Activated gamma-delta T cell treated with anti-CD3 and anti-CD28 coated beads, Interleukin-2, amount 50 U/mL, for 16 hours (primary cell): ENCODE measurements at places on chromosomes 4 and X.

DNA sequence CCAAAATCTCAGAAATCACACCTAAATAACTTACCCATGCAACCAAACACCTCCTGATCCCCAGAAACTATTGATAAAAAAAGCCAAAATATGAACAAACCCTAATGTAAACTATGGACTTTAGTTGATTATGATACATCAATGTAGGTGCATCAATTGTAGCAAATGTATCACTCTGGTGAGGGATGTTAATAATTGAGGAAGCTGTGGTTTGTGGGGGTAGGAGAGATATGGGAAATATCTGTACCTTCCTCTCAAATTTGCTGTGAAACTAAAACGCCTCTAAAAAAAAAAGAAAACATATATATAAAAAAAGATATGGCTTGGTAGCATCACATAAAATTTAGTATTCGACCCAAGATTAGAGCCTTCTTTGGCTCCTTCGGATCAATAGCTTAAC is 144.3 kb upstream of the CPEB2 start:
- no peak for DNase-seq

DNA sequence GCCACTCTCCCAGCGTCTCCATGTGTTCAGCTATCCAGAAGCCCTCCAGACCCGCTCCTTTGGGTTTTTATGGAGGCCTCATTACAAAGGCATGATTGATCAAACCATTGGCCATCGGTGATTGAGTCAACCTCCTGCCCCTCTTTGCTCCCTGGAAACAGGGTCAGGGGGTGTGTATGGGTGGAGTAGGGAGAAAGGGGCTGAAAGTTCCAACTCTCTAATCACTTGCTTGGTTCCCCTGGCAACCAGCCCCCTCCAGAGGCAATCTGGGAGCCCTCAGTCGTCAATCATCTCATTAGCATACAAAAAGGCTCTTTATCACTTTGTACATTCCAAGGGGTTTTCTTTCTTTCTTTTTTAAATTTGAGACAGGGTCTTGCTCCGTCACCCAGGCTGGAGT is 2.3 kb downstream of the TRIM2 start:
- no peak for DNase-seq

DNA sequence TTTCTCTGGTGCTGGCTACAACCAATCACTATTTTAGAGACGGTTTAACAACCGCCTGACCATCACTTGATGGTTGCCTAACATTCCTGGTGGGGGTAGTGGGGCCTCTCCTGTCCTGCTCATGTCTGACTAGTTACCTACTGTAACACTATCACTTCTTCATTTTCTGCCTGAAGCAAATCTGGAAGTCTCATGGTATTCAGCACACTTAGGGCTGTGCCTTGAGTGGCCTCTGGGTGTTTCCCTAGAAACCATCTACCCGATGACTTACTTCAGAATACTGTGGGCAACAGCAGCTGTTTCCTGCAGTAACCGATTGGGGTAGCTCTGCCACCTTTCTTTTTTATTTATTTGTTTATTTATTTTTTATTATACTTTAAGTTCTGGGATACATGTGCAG is 880.1 kb upstream of the INTU start:
- no peak for DNase-seq

- DNase-seq = no peak
Measured at GRCh38 chr4:80009806-80010205, 63.2 kb downstream of the ANTXR2 start.

DNA sequence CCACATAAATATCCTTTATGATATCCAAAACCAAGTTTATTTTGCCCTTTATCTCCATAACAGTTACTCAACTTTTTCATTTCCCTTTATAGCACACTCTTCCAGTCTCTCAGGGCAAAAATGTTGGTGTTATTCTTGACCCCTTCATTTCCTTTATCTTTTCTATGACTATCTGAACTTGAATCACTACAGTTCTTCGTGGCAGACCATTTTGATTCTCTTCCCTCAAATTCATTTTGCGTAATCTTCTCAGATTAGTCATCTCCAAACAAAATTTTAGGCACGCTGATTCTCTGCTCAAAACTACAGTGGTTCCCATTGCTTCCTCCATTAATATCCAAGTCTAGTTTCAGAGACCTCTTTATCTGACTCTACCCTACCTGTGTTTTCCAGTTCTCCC is 26.1 kb downstream of the RUFY3 start:
- no peak for DNase-seq

DNA sequence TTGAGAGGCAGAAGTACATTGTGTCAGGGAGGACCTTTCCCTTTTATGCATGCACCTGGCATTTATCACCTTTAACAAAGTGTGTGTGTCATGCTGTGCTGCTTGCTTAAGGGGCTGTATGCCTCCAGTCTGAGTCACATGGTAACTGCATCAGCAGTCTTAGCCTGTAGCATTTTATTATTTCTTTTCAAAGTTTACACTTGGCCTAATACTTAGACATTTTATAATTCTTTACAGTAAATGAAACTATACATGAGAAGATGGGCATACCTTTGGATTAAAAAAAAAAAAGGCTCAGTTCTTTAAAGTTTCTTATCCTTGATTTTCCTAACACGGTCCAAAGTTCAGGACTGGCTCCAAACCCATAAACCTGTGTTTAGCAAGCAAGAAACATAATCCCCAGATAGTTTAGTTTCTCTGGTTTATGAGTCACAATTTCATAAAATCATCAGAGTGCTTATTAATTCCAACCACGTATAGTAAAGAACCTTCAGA is 14.6 kb downstream of the NPNT start:
- DNase-seq = no peak

- DNase-seq = no peak
Measured at GRCh38 chr4:83318666-83319065, 16.0 kb downstream of the HPSE start.

- DNase-seq = no peak
Measured at GRCh38 chr4:176433983-176434382, 114.2 kb downstream of the SPCS3 start.

- DNase-seq = no peak
Measured at GRCh38 chr4:52748432-52748831, 2.8 kb downstream of the ERVMER34-1 start.

- no peak for DNase-seq
Measured at GRCh38 chr4:189278597-189279165, 662.0 kb upstream of the FRG1 start.

- no peak for DNase-seq
Measured at GRCh38 chr4:134144337-134144736, 57.3 kb downstream of the PABPC4L start.

DNA sequence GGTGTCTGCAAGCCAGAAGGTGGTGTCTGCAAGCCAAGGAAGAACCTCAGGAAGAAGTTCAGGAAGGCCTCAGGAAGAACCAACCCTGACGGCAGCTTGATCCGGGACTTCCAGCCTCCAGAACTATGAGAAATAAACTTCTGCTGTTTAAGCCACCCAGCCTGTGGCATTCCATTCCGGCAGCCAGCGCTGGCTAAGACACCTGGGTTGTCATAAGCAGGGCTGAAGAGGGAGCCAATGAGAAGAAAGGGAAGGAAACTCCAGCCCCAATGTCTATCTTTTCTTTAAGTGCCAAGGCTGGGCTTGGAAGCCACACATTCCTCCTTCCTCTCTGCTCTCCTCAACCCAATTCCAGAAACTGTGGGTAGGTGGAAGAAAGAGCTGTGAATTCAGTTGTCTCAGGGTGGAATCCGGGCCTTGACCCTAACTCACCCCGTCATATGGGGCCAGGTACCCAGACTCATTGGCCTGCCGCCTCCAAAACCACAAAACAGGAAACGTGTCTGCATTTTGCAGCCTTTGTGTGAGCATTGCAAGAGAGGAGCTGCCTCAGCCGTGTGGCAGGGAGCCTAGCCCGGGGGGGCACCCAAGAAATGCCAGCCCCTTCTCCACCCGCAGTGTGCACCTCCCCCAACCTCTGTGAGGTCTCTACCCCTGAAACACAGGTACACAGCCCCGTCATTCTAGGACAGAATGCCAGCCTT is 26.8 kb downstream of the CRMP1 start:
- DNase-seq = no peak

DNA sequence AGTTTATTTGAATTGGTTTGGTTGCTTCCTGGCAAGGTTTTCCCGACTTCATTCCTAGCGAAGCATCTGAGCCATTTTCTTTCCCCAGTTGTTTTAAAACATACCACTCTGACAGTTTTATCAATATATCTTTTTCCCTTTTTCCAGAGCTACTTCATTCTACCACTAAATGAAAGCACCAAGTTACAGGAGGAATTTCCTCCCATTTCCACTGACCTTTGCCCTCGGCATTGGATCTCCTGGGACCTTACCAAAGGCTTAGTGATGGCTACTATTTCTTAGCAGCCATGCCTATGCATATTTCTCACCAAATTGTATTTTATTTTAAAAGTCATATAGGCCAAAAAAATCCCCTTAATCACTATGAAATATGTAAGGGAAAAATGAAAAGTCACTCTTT is 150.5 kb downstream of the ZNF330 start:
- DNase-seq = no peak

DNA sequence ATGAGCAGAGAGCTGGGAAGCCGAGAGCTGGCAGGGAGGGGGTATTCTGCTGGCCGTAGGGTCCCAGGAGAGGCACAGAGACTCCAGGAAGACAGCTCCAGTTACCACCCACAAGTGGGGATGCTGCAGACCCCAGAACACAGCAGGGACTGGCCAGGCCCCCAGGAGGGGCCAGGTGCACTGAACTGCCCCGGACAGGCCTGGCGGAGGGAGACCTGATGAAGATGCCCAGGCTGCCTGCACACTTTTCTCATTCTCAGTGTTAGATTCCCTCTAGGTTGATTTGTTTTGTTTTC is 110.8 kb downstream of the CPZ start:
- no peak for DNase-seq

GRCh38 chr4:57926311-57926710 is 816.1 kb upstream of the IGFBP7 start:
- no peak for DNase-seq

DNA sequence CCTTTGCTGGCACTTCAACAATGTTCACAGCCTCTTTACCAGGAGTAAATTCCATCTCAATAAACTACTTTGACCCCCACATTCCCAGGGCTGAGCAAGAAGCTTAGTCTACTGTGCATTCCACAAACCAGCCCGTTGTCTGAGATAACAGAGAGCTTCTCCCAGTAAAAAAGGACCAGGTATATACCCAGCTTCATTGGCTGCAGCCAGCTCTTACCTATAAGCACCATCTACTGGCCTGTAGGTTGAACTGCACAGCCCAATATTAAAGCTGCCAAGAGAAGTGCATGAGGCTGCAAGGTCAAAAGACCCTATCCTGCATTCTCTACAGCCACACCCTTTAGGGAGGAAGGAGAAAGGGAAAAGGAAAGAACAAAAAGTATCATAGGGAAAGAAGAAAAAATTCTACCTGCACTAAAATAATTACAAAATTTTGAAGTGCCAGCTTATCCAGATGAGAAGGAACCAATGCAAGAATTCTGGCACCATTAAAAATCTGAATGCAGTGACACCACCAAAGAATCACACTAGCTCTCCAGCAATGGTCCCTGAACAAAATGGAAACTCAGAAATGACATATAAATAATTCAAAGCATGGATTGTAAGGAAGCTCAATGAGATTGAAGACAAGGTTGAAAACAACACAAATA is 45.7 kb upstream of the INTU start:
- no peak for DNase-seq

DNA sequence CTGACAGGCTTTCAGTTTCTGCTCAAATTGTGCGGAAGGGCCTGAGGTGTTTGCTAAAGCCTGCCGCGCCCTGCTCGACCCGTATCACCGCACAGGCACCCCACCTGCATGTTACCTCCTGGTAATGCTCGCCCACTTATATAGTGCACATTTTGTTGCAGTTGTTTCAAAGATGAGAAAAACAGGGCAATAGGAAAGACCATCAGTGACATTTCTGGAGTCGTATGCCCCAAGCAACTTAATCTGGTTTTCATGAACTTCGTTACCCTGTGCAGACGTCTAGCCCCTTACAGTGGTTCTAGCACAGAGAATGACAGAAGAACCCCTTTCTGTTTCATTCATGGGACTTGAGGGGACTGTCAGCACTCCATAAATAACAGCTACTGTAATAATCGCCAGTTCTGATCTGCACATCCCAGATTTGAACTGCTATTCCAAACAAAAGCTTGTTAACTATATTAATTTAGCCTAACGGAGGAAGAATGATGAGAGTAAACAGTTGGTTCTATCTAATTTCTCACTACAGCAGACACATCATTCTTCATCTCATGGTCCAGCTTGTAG is 940 bp upstream of the DCTD start:
- DNase-seq = no peak

DNA sequence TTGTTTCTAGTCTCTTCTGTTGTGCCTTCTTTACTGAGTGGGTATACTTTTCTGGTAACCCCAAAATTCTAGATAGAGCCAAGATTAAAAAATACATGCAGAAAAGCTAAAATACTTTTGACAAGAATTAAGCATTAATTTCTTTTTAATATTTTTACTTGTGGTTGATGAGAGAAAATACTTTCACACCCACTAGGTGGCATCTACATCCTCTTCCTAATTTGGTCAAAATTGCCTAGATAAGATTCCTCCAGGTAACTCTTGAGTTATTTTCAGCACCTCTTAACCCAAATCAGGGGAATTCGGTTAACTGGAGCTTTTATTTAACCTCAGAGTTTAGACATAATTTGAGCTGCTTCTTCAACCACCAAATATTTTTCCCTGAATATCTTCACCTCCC is 28.4 kb upstream of the COX7B2 start:
- no peak for DNase-seq

GRCh38 chr4:164931551-164932324 is 45.7 kb downstream of the TRIM61 start:
- no peak for DNase-seq

DNA sequence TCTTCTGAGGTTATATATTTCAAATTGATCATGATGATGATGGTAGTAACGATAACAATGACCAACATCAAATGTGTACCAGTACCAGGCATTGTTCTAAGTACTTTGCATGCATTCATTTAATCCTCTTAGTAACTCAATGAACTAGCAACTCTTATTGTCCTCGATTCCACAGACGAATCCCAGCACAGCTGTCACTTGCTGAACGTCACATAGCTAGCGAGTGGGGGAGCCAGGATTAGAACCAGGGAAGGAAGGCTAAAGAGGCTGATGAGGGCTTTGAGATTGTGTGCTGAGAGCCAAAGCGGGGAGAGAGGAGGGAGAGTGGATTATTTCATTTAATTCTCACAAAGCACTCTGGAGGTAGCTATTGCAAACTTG is 103.6 kb downstream of the PHOX2B start:
- no peak for DNase-seq

- no peak for DNase-seq
Measured at GRCh38 chrX:17591741-17592110, 145.6 kb upstream of the SCML1 start.
